Retinal pigment epithelial cell (primary cell): ENCODE measurements at places on chromosomes 1 and 21.

GRCh38 chr1:234550341-234551031 is 59.5 kb downstream of the IRF2BP2 start:
- no peak for DNase-seq

DNA sequence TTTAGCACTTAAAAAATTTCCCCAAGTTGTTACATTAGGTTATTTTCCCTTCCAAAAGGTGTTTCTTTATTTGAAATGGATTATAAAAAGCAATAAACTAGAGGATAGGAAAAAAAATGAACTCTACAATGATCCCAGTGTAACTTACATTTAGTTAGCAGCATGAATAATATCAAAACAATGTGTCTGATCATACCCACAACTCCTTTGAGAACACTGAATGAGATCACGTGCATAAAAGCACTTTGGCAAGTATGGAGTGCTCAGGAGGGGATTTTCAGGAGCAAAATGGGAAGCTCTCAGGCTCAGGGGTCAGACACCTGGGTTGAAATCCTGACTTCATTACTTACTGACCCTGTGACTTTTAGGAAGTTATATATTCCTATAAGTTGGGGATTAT is 369.7 kb upstream of the PROX1 start:
- DNase-seq, result no peak

DNA sequence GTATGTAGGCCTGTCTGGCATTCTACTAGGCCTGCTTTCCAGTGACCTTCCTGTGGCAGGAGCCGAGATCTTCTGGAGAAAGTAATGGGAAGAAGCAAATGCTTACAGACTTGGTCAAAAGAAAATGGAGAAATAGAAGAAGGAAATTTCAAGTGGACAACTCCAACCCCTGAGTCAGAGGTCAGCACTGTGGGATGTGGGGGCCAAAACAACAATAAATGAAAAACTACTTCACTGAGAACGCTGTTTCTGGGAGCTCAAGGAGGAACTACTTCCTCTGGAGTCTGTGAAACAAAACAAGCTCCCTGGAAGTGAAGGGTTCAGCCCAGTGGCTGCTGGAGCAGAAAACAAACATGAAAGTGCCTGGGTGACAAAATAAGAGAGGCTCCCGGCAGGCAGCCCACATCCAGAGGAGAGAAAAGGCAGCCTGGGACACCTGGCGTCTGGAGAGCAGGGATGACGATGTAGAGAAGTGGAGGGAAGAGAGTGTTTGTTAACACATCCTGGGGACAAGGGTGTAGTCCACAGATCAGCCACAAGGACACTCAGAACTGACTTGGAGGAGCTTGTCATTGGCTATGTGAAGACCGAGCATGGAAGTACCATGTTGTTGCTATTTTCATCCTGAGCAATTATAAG is 355.2 kb downstream of the SMYD3 start:
- DNase-seq, result no peak

DNA sequence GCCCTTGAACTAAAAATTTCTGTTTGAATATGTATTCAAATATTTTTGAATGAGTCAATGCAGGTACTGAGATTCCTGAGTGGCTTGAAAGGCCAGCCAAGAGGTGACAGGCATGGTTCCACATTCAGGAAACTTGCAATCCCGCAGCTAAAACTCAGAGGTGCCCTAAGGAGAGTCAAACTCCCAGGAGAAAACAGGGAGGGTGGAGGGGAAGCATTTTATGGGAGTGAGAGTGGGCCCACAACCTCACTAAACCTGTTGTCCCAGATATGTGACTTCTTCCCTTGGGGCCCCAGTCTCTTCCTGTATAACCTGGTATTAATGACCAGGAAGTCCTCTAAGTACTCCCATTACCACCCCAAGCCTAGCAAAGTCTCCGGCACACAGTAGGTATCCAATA is 189.6 kb downstream of the PLPP3 start:
- DNase-seq, result no peak

GRCh38 chr1:7572654-7573152 is 198.4 kb upstream of the VAMP3 start:
- no peak for DNase-seq

GRCh38 chr1:172939475-172939874 is 111.3 kb downstream of the TNFSF18 start:
- DNase-seq, result no peak
